A549 treated with ZK216348 at 1 μM for 4 hours (cell line): ENCODE measurements at places on chromosomes 16 and 17. TPM values are rescaled to one million over a fixed set of nuclear protein-coding genes. Genes with fewer than 3 reads are reported as not detected.

The TMIGD1 gene
- not detected in 5 replicates for total RNA-seq

The ARL5C gene
- total RNA-seq, result not detected in 5 replicates

The UNC13D gene
- 3.3 to 7.1 TPM (median 5.1 TPM) in 5 replicates for total RNA-seq

The CHST5 gene
- total RNA-seq, result 0.08 TPM in 1 of 5 replicates, not detected in the others

The ZNF764 gene
- total RNA-seq, result 3.1 to 7.0 TPM (median 5.5 TPM) in 5 replicates

The CCL5 gene
- 1.0 to 2.3 TPM (median 1.5 TPM) in 5 replicates for total RNA-seq

The KCNAB3 gene
- 1.8 to 4.1 TPM (median 2.5 TPM) in 5 replicates for total RNA-seq

The CDIP1 gene
- 10.4 to 15.6 TPM (median 13.7 TPM) in 5 replicates for total RNA-seq

The TTLL6 gene
- 0.14 to 0.73 TPM (median 0.62 TPM) in 5 replicates for total RNA-seq

The EVPL gene
- total RNA-seq, result 10.2 to 22.7 TPM (median 18.4 TPM) in 5 replicates

The ABAT gene
- 0.15 to 0.47 TPM (median 0.25 TPM) in 5 replicates for total RNA-seq

The KRT40 gene
- total RNA-seq, result not detected in 5 replicates

The FOXC2 gene
- 2.7 to 4.0 TPM (median 3.8 TPM) in 5 replicates for total RNA-seq

The KRTAP2-2 gene
- not detected in 5 replicates for total RNA-seq

The KRT24 gene
- not detected in 5 replicates for total RNA-seq

The CHD9NB gene
- 0.74 to 1.5 TPM (median 0.91 TPM) in 5 replicates for total RNA-seq

The SLC35G6 gene
- not detected in 5 replicates for total RNA-seq

The TRAP1 gene
- 98.4 to 147 TPM (median 136 TPM) in 5 replicates for total RNA-seq

The CIBAR2 gene
- total RNA-seq, result not detected in 5 replicates

The MEFV gene
- not detected in 5 replicates for total RNA-seq

The CTRL gene
- 1.0 to 2.5 TPM (median 1.4 TPM) in 5 replicates for total RNA-seq

The TRAF4 gene
- 41.3 to 86.1 TPM (median 77.9 TPM) in 5 replicates for total RNA-seq

The SDR42E2 gene
- total RNA-seq, result not detected in 5 replicates

The SCGB1C2 gene
- total RNA-seq, result not detected in 5 replicates

The PPP1R1B gene
- total RNA-seq, result 0.16 to 0.19 TPM in 2 of 5 replicates, not detected in the others

The AXIN2 gene
- 0.69 to 1.5 TPM (median 1.1 TPM) in 5 replicates for total RNA-seq
